GF-D8 (cell line): ENCODE measurements at places on chromosomes 3 and 15.

GRCh38 chr3:41450416-41451231 lies 251.3 kb downstream of the CTNNB1 start:
- no peak for DNase-seq

- DNase-seq: no peak
These were observed 123.4 kb downstream of the TIGIT start for GRCh38 chr3:114417265-114417664.

DNA sequence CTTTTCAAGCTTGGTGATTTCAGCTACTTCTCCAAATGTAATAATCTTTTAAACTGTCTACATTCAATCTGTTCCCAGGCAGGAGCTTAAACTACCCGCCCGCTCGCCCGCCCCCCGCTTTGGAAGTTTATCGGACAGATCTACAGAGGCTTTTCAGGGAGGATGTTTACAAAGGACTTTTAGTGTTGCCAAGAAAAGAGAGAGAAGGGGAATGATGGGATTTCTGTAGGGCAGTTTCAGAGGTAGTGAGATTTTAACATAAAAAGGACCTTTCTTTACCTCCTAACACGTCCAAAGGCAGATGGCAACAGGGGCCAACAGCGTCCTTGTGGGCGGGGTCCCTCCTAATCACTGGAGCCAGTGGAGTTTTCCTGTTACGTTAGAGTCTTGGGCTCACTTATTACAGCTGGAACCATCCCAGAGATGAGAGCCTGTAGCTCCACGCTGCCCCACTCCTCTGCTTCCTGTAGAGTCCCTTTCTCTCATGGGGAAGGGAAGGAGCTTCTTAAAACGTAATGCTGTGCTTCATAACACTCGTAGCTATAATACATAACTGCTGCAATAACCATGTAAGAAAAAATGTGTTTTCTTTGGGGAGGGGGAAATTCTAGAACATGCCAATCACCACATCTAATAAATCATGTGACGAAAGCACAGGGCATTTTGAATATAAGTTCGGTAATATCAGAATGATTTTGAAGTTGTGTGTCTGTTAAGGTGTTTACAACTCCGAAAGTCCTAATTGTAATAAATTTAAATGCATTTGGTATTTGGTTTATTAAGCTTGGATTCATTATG lies 30.9 kb downstream of the HES1 start:
- DNase-seq: no peak

DNA sequence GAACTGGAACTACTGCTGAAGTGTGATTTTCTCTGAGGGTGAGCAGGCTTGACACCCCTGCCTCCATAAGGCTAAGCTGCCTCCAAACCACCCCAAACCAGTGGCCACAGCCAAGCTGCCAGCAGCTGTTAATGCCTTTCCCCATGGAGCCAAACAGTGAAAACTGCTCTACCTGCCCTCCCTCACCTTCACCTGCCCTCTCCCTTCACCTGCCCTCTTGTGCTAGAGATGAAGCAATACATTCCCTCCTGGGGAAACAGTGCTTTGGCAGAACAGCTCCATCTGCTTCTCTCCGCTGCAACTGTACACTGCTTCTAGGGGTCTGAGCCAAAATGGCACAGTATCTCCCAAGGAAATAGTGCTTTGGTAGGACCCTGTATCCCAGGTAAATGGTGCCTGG lies 374.1 kb downstream of the FHIT start:
- no peak for DNase-seq

DNA sequence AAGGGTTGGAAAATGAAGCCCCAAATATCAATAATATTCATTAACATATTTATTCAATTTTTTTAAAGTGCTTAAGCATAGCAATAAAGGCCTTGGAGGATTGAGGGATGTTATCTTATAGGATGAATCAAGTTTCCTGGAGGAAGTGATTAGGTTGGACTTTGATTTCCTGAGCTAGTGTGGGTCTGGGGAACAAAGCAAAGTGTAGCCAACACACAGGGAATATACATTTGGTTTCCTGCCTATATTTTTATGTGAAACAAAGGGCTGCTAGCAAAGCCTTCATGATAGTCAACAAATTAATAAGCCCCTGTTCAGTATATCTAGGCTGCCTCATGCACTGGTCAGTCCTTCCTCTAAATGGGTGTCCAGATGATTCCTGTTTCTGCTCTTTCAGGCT lies 261.1 kb upstream of the IL12A start:
- DNase-seq: no peak

GRCh38 chr15:89168316-89168833 lies 53.0 kb downstream of the RLBP1 start:
- DNase-seq: no peak

GRCh38 chr15:89171136-89172072 lies 50.0 kb downstream of the RLBP1 start:
- no peak for DNase-seq

- DNase-seq: no peak
These were observed 96.5 kb upstream of the UBE2E2 start for GRCh38 chr3:23106666-23107065.

- no peak for DNase-seq
These were observed 49.9 kb downstream of the ZNF621 start for GRCh38 chr3:40574661-40575060.

DNA sequence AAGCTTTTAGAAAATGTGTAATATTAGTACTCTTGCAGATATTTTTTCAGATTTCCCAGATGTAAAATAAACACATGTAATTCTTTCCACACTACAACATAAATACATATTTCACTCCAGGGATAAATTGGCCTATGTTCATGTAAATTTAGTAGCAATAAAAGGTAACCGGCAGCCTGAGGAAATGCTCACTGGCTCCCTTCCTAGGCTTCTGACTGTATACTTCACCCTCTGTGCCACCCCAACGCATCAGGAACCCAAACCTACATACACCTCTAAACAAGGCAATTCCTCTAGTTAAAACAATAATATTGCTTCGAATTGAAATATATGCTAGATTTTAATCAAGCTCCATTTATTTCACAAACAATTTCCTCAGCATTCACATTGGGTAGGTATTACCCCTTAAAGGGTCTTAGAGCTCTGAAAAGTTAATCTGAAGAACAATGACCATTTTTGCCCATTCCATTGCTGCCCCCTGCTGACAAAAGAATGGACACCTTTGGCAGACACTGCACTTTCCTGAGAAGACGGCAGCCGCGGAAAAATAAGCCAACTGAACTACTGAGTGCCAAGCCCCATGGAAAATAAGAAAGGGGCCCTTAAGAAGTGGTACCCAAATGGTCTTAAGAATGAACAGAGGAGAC lies 212.5 kb downstream of the OSBPL10 start:
- DNase-seq: no peak

DNA sequence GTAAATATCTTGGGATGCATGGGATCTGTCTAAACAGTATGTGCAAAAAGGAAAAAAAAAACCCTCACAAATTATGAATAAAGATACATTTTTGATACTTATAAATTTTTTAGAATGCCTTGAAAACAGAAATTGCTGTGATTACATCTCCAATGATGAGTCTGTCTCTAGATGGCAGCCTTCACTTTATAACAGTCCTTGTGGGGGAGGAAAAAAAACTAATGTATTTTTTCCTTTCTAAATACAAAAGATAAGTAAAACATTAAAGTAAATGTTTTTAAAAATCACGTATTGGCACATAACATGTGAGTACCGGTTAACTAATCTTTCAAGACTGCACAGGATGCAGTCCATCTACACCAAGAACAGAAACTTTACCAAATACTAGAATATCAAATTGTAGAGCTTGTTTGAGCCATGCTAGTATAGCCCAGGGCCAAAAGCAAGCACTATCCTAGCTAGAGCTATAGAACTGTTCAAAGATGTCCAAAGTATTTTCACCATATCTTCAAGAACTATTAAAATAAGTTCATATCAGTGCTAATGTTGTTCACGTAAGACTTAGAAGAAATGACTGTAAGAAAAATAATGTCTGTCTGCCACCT lies 206.4 kb downstream of the STAG1 start:
- DNase-seq: peak; percentile 7

- no peak for DNase-seq
These were observed 8.7 kb downstream of the PCSK6 start for GRCh38 chr15:101480613-101481380.

- DNase-seq: no peak
These were observed 282.6 kb downstream of the FOXP1 start for GRCh38 chr3:71300951-71301393.

- DNase-seq: no peak
These were observed 111.2 kb upstream of the PRICKLE2 start for GRCh38 chr3:64336488-64336887.

DNA sequence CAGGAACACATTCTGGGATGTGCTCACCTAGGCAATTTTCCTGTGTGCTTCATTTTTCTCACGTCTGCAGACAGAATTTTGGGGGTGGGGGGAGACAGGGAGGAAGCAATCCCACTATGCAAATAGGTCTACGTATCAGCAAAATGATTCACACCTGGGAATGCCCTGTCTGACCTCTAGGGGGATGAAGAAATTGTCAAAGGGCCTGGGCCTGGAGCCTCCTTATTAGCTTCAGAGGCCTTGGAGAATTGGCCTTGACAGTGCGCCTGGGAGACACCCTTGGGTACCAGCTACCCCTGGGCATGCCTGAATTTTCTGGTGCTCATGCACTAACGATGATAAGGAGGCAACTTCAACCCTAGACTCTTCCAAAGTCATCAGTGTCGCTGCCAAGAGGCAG lies 207.5 kb downstream of the CADPS start:
- DNase-seq: no peak

DNA sequence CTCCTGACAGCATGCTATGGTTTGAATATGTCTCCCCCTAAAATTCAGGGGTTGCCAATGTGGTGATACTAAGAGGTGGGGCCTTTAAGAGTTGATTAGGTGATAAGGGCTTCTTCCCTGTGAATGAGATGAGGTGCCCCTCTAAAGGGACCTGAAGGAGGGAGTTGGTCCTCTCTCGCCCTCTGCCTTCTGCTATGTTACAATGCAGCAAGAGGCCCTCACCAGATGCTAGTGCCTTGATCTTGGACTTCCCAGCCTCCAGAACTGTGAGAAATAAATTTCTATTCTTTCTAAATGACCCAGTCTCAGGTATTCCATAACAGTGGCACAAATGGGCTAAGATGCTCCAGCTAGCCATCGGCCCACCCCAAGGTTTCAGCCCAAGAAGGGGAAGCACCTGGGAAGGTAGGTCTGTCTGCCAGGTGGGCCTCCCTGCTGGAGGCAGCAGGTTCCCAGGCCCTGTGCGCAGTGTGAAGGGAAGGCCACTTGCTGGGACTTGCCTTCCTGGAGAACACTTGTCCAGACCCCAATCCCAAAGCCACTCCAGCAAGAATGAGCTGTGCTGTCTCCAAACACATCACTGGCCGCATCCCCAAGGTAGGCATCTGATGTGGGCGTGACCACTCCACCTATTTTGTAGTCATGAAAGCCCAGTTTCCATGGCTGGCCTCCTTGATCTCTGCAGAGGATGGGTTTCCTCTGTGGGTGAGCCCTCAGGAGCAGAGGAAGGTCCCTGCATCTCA lies 9.0 kb downstream of the TGM4 start:
- no peak for DNase-seq

DNA sequence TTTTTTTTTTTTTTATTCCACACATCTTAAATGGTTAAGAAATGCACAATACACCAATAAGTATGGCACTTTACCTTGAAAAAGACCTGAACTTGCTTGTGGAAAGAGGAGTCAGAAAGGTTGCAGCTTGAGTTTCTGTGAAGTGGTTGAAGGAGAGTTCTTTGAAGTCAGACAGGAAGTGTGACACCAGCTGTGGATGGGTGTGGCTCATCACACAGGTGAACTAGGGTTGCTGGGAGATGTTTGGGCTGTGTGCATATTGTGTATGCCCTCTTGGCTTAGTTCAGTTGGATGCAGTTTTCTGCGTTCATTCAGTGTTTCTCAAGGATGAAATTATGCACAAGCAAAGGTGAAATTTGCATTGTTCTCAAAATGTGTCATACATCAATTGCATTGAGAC lies 6.3 kb downstream of the AEN start:
- no peak for DNase-seq

GRCh38 chr3:119343719-119344118 lies 49.5 kb downstream of the ARHGAP31 start:
- no peak for DNase-seq

DNA sequence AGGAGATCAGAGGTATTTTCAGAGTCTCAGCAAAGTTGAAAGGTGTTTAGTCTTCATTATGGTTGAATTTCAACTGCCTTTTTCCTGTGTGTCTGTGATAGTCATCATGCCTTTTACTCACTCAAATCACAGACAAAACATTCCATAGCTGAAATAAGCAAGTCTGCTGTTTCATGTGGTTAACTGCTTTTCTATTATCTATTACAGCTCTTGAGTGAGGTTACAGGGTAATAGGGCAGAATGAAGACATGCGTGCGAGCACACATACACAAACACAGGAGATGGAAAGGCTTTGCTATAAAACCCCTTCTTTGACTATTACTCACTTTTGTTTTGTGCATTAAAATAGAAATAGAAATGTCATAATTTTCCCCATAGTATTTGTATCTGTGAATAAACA lies 192.6 kb upstream of the RARB start:
- no peak for DNase-seq

- no peak for DNase-seq
These were observed 284.0 kb downstream of the EPHB1 start for GRCh38 chr3:135079095-135079494.

GRCh38 chr15:44427756-44428724 lies 611 bp downstream of the CTDSPL2 start:
- no peak for DNase-seq

GRCh38 chr3:132550579-132551305 lies 46.3 kb upstream of the ACKR4 start:
- DNase-seq: peak; percentile 45

DNA sequence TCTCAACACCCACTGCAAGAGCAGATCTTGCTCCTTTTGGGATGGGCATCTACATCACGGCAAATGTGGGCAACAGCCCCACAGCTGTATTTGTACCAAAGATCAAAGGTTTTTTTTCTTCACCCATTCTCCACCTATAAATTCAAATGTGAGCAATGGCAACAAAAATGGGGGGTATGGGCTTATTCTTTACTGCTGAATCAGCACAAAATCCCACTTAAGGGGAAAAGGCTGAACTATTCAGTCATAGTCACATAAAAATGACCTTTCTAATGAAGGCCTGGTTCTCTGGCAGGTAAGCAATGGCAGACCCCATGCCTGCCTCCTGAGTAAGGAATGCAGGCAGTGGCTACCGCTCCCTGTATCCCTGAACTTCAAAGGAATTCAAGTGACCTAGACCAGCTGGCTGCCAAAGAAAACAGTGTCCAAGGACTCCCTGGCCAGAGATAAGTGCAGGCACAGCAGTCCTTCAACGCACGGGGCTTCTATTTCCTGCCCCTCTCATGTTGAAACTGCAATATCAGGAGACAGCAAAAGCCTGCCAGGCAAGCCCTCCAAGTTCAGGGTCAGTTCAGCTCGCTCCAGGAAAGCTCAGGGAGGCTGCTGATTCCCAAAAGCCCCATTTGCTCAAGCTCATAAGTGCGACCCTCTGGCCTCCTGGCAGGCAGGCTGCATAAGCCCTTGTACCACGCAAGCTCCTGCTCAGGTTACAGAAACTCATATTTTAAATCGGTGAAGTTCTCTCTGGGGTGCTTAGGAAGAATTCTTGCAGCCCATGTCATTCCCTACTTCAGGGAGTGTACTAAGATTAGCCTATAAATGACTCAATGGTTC lies 134.1 kb downstream of the PDZRN3 start:
- DNase-seq: no peak

GRCh38 chr15:68732451-68732850 lies 88.2 kb downstream of the ANP32A start:
- no peak for DNase-seq

GRCh38 chr3:38985981-38986380 lies 65.8 kb downstream of the SCN11A start:
- no peak for DNase-seq
